ENCODE measurements at places on chromosomes 2 and 18. TPM values are rescaled to one million over a fixed set of nuclear protein-coding genes. Genes with fewer than 3 reads are reported as not detected.

DNA sequence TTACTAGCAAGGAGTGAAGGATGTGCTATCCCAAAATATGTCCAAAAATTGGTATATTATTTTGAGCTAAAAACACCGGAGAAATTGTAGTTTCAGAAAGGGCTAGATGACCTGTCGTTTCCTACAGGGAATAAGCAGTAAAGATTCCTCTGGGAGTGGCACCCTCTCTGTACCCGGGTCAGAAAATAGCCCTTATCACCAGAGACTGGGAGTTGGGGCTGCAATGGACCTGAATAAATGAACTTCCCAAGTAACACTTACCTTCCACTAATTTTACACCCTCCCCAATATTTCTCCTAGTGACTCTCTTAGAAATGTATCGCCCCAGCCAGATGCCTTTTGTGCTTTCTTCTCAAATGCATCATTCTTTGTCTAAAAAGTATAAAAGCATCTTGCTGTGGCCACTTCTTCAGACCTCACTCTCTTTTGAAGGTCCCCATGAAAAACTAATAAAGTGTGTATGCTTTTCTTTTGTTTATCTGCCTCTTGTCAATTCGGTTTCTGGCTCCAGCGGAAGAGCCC is 734 bp upstream of the RMC1 start:
- no peak for DNase-seq

RBM44 gene
- total RNA-seq, result 1.4 TPM

DNA sequence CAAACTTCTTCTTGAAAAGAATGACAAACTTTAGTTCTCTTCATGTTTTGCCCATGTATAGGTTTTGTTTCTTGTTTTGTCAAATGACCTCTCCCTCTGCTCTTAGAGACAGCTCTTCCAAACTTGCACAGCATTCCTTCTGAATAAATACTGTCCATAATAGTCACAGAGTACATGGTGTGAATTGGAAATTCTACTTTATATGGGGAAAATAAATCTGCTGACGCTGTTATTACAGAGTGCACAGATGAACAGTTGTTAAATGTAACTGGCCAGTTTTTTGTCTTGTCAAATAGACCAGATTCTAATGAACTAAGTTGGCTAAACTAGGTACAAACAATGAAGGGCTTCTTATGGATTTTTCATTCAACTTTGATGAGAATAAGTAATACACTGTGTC is 115.8 kb upstream of the DTNA start:
- DNase-seq, result no peak

PLCD4 gene
- total RNA-seq, result 1.8 TPM

DNA sequence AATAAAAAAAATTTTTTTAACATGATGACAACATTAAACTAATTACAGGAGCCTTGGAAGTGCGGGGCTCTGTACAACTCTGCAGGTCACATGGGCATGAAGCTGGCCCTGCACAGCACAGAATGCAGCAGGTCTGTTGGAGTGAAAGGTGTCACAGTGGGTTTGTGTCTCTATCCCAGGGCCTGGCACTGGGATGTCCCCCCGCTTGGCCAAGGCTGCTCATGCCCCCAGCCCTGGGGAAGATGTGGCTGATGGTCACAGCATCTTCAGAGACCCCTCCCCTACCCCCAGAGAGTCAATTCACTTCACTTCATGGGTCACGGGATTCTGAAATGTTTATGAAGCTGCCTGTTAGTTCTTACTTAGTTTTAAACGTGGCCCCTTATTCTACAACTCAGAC is 95.9 kb upstream of the TAF1B start:
- no peak for DNase-seq

DNA sequence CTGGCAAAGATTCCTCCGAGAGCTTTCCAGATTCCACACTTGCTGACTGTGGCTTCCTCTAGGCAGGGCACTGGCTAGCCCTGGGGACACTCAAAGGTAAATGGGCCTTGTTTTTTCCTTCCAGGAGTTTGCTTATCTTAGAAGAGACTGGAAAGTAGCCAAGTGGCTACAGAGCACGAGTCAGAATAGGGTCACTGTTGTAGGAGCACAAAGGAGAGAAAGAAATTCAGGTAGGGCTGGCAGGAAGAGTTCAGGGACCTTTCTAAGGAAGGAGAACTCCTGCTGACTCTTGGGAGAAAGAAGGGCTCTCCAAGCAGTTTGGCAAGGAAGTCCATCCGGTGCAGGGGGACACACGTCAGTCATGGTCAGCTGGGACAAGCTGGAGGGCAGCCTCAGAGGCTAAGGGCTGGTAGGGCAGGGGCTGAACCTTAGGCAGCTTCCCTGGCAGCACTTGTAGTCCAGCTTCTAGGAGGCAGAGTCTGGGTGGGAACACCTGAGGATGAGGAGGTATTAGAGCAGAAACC is 39.5 kb downstream of the NIFK start:
- DNase-seq, result no peak

- no peak for DNase-seq
Observed at GRCh38 chr2:63984606-63985359, 34.4 kb downstream of the VPS54 start.

- no peak for DNase-seq
Observed at GRCh38 chr18:23872701-23873550, 141.6 kb upstream of the TTC39C start.

DNA sequence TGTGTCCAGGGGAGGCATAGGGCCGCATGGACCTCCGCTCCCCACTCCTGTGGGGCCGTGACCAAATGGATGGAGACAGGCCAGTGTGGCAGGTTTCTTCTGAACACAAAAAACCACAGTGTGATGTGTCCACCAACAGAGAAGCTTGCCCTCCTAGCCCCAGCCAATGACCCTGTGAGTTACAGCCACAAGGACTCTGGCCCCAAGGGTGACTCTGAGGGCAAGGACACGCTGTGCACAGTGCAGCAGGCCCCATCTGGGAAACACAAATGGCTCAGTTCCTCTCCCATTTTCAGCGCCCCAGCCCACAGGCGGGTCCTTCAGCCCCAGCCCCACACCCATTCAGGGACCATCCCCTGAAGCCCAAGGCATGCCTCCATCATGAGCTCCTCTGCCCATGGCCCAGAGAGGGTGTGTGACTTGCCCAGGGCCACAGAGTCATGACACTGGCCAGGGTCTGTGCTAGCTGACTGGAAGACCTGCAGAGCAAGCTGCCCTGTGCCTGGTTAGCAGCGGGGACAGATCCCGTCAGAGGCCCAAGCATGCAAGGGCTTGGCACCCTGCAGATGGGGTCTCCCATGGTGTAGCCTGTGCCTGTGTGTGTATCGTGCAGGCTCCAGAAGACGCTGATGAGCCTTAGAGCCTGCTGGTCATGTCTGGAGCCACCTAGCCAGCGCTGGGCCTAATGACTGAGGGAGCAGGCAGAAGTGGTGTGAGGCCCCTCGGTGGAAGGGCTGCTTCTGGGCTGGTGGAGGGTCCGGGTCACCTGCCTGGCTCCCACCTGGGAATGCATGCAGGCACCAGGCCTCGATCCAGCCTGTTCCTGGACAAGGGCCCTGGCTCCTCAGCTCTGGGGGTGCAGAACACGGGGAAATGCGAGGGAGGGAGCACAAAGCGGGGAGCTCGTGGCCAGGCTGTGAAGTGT is 47.7 kb downstream of the HS6ST1 start:
- DNase-seq, result no peak

- DNase-seq, result no peak
Observed at GRCh38 chr2:141439524-141439923, 691.3 kb downstream of the LRP1B start.

- DNase-seq, result no peak
Observed at GRCh38 chr2:208142240-208142924, 3.6 kb downstream of the CRYGB start.

SERPINB11 gene
- not detected for total RNA-seq

DNA sequence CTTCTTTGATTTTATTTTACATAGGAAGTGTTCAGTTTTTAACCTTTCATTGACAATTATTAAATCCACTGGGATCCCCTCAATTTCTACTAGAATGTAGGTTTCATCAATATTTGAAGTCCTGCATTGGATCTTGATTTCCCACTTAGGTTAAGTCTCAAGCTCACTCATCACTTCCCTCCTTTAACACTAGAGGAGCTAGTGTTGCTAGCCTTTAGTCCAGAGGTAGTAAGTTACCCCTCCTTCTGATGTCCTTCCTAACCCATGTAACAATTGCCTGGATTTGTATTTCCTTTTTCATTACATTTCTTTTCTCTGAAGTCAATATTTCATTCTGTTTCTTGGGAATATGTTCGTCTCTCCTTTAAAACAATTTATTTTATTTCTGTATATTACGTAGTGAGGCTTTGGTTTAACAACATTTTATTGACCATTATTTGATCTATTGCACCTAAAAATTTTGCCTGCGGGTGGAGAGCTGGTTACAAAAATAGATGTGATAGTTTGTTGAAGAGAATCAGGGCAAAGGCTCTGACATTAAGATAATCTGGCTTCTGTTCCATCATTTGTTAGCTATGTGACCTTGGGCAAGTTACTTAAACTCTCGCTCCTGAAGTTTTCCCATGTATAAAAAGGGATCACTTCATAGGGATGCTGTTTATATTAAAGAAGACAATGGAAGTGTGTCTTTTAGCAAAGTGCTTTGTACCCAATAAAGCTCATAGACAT is 833.0 kb downstream of the SLC4A3 start:
- DNase-seq, result no peak

GRCh38 chr2:172013396-172013795 is 13.6 kb downstream of the METAP1D start:
- no peak for DNase-seq

- peak; percentile 45 for DNase-seq
Observed at GRCh38 chr2:38155-38554, 8.2 kb downstream of the FAM110C start.

GRCh38 chr2:65161551-65162100 is 31.7 kb upstream of the RAB1A start:
- DNase-seq, result no peak

DNA sequence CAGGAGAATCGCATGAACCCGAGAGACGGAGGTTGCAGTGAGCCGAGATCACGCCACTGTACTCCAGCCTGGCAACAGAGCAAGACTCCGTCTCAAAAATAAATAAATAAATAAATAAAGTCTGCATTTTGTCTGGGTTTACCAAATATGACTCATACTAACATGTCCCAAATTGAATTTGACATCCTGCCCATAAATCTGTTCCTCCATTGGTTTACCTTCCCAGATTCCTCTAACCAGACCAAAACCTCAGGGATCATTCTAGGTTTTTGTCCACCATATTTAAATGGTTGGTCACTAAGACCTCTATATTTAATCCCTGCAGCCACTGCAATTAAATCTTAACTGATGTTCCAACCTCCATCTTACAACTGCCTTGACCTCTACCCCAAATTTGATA is 150.9 kb downstream of the ATAD2B start:
- no peak for DNase-seq

GRCh38 chr2:43188561-43189386 is 37.6 kb downstream of the ZFP36L2 start:
- DNase-seq, result no peak

DNA sequence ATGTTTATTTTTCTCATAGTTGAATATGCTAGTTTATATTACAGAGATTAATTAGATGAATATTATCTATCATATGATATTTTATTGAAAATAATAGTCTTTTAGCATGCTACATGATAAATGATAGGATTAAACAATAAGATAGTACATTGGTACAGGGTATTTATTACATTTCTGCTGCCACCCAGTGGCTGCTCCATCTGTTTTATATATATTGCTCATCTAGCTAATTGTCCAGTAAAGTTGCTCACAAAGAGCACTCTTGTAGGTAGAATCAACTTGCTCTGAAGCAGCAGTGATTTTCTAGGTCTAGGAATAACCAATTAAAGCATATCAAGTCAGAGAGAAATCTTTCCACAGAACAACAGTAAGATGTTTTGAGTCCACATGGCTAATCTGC is 183.3 kb downstream of the ASXL3 start:
- no peak for DNase-seq

DNA sequence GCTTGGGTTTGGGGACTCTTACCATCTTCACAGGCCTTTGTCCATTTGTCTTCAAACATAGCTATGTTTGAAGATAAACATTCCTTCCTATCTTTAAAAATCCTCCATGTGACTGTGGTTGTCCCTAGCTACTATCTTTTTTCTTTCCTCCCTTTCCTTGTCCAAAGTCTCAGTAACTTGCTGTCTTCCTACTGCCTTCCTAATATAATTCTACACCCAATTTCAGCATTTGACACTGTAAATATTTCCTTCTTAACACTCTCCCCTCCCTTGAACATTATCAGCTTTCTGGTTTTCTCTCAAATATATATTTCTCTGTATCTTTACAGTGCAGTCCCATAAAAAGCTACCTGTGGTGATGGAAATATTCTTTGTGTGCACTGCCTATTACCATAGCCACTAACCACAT is 5.3 kb upstream of the SP3 start:
- DNase-seq, result no peak
